ENCODE measurements at places on chromosomes 6 and 20. TPM values are rescaled to one million over a fixed set of nuclear protein-coding genes. Genes with fewer than 3 reads are reported as not detected.
A peak's percentile ranks its signal among the peaks of the same experiment; 100 is the strongest.

- DNase-seq = no peak
- no peak overlapping the region for H3K4me3 ChIP-seq
- H3K36me3 ChIP-seq = no peaks in the 10 kb centered on the region
- H3K27ac ChIP-seq = no peak overlapping the region
Measured at GRCh38 chr20:45300961-45301360, 5.7 kb upstream of the RBPJL start.

MPIG6B gene
- 0.60 TPM for total RNA-seq

MEP1A gene
- 0.09 TPM for total RNA-seq

DNA sequence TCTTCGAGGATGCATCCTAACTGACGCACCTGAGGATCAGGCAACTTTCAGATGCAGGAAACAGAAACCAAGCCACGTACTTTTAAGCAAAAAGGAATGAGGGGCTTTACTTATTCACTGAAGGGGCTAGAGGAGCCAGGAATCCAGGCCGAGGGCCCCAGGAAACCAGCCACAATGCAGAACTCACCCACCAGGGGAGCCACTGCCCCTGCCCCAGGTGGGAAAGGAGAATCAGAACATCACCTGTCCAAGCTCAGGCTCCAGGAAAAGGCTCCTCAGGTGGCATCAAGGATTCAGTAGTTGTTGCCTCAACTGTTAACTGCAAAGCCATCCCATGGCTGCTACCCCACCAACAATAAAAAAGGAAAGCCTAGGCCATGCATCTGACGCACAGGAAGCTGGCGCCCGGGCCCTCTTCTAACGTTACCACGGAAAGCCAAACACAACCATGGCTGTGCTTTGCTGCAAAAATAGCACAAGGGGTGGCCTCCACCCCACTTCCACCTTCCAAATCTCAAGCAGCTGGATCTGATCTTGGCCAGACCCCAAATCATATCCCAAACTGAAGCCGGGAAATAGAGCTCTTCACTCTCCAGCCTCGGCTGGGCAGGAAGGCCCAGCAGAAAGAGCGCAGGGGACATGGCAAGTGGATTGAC lies 121.0 kb downstream of the PREX1 start:
- no peak for DNase-seq
- no peaks in the 10 kb centered on the region for H3K4me1 ChIP-seq
- no peaks in the 10 kb centered on the region for H3K36me3 ChIP-seq
- H3K27me3 ChIP-seq = no peaks in the 10 kb centered on the region
- no peak overlapping the region for H3K4me3 ChIP-seq
- H3K27ac ChIP-seq = no peak overlapping the region

DNA sequence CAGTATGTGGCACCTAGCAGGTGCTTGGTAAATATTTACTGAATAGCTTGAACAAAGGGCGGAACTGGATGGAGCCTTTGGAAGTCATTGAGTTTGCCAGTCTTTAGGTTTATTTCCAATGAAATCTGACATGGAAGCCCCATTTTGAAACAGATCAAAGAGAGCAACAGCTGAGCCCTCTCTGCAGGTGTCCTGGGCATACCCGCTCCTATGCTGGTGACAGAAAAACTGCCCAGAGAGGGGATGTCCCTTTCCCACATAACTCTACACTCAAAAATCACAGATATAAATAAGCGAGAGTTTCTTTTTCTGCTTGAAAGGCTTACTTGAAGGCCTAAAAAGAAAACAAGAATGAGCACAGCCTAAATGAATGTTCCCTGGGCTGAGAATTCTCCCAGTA lies 53.0 kb upstream of the RALY start:
- no peaks in the 10 kb centered on the region for H3K4me1 ChIP-seq
- H3K27me3 ChIP-seq = no peaks in the 10 kb centered on the region
- H3K36me3 ChIP-seq = no peaks in the 10 kb centered on the region

AK9 gene
- total RNA-seq = 10.9 TPM

DNA sequence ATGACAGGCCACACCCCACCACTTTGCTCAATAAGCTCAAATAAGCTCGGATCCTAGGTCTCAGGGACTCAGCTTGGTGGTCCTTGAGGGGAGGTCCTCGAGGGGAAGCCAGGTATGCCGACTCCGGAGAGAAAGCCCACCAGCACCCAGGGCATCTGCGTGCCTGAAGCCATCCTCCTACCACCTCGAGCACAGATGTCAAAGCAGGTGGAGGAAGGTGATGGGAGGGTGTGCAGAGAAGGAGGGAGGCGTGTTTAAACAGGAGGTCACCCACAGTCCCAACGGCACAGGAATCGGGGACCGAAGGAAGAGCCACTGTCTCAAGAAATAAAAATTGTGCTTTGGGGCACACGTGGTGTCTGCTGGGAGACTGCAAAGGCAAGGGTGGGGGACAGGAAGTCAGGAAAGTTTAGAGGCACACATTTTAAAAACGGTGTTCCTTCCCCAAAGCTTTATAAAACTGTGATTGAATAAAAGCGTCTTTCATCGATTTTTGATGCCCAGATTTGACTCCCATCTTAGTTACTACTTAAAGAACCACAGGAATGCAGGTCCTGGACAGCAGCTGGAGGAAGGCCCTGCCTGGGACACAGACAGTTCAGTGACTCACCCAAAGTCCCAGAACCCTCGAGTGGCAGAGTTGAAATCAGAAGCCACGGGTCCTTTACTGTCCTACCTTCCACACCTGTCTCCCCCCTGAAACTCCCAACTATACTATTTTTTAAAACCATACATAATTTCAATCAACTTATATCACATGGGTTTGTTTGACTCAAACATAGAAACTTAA lies 221.0 kb upstream of the PDE10A start:
- peak; percentile 39 for DNase-seq
- H3K27ac ChIP-seq = no peak overlapping the region
- no peaks in the 10 kb centered on the region for H3K27me3 ChIP-seq

PLG gene
- total RNA-seq = 2.4 TPM

- H3K4me3 ChIP-seq = no peak overlapping the region
- no peak for DNase-seq
- H3K27ac ChIP-seq = no peak overlapping the region
- H3K4me1 ChIP-seq = no peaks in the 10 kb centered on the region
- H3K27me3 ChIP-seq = no peaks in the 10 kb centered on the region
Measured at GRCh38 chr6:149761438-149761837, 11.9 kb downstream of the PCMT1 start.

- no peak overlapping the region for H3K27ac ChIP-seq
- H3K4me3 ChIP-seq = no peak overlapping the region
- no peaks in the 10 kb centered on the region for H3K27me3 ChIP-seq
- H3K4me1 ChIP-seq = no peaks in the 10 kb centered on the region
- no peak for DNase-seq
Measured at GRCh38 chr6:52834481-52834880, 6.1 kb downstream of the GSTA5 start.

TRIM40 gene
- total RNA-seq = not detected

GRCh38 chr6:1346558-1347091 lies 34.7 kb downstream of the FOXQ1 start:
- H3K27me3 ChIP-seq = no peaks in the 10 kb centered on the region
- H3K4me1 ChIP-seq = no peaks in the 10 kb centered on the region
- no peak for DNase-seq
- H3K4me3 ChIP-seq = no peak overlapping the region
- no peak overlapping the region for H3K27ac ChIP-seq

GRCh38 chr6:62045502-62045901 lies 240.5 kb downstream of the KHDRBS2 start:
- no peaks in the 10 kb centered on the region for H3K36me3 ChIP-seq
- H3K27me3 ChIP-seq = no peaks in the 10 kb centered on the region
- H3K4me1 ChIP-seq = no peaks in the 10 kb centered on the region
- no peak for DNase-seq
- H3K27ac ChIP-seq = no peak overlapping the region
- no peak overlapping the region for H3K4me3 ChIP-seq

- H3K27ac ChIP-seq = no peak overlapping the region
- H3K27me3 ChIP-seq = no peaks in the 10 kb centered on the region
- H3K4me3 ChIP-seq = no peak overlapping the region
- no peak for DNase-seq
- H3K36me3 ChIP-seq = no peaks in the 10 kb centered on the region
Measured at GRCh38 chr6:103280417-103280816, 1579.3 kb downstream of the HACE1 start.

DNA sequence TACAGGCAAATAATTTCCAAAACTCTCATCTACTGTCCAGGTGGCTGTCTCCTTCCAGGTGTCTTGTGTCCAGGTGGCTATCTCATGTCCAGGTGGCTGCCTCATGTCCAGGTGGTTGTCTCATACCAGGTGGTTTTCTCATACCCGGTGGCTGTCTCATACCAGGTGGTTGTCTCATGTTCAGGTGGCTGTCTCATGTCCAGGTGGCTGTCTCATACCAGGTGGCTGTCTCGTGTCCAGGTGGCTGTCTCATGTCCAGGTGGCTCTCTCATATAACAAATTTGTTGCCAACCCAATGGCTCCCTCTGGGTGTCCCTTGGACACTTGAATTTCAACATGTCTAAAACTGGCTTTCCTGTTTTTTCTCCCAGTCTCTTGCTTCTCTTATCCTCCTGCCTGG lies 14.3 kb upstream of the SLC22A3 start:
- no peak overlapping the region for H3K27ac ChIP-seq
- no peaks in the 10 kb centered on the region for H3K27me3 ChIP-seq
- H3K4me1 ChIP-seq = no peaks in the 10 kb centered on the region
- H3K4me3 ChIP-seq = no peak overlapping the region
- DNase-seq = no peak

DCBLD1 gene
- total RNA-seq = 9.6 TPM

GRCh38 chr6:22690446-22690845 lies 121.1 kb downstream of the HDGFL1 start:
- DNase-seq = no peak
- H3K4me3 ChIP-seq = no peak overlapping the region
- H3K36me3 ChIP-seq = no peaks in the 10 kb centered on the region
- no peaks in the 10 kb centered on the region for H3K4me1 ChIP-seq
- no peaks in the 10 kb centered on the region for H3K27me3 ChIP-seq
- H3K27ac ChIP-seq = no peak overlapping the region

SCAND1 gene
- total RNA-seq = 74.7 TPM

DNA sequence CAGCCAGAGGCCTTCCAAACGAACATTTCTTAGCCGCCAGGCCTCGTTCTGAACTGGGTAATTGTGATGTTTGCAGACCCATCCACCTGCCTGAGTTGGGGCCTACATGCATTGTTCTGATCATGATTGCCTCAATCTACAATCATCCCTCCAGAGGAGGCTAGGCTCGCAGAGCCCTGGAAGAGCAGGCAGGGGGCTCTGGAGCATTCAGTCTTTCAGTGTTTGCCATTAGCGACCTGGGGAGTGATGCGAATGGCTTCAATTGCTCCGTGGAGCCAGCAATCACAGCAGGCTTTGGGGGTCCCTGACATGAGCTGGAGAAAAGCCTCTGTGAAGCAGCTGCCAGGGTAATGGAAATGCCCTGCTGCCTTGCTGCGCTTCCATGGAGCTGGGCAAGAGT lies 22.0 kb downstream of the SNAP25 start:
- H3K4me1 ChIP-seq = no peaks in the 10 kb centered on the region
- no peak overlapping the region for H3K4me3 ChIP-seq
- no peak for DNase-seq
- no peaks in the 10 kb centered on the region for H3K36me3 ChIP-seq
- no peaks in the 10 kb centered on the region for H3K27me3 ChIP-seq
- no peak overlapping the region for H3K27ac ChIP-seq

DNA sequence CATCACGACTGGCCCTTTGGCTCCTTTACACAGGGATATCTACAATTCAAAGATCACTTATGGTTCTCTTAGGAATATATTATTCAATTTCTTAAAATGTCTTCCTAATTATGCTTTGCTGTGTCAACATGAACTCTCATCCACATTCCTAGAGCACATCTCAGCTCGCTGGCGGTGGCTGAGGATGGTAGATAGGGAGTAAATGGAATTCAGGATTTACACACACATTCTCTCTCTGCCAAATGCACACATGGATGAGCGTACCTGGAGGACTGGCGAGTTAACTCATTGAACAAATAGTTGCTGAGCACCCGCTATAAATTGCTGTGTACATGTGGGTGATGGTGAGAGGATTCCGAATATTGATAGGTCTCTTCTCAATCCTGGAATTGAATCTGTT lies 4.8 kb upstream of the MRPS10 start:
- DNase-seq = no peak
- H3K27me3 ChIP-seq = no peaks in the 10 kb centered on the region
- no peaks in the 10 kb centered on the region for H3K36me3 ChIP-seq
- H3K4me1 ChIP-seq = peaks cover 16% of the 10 kb centered on the region
- no peak overlapping the region for H3K4me3 ChIP-seq

GRCh38 chr6:146388736-146389364 lies 154.8 kb upstream of the RAB32 start:
- H3K27ac ChIP-seq = no peak overlapping the region
- H3K36me3 ChIP-seq = no peaks in the 10 kb centered on the region
- no peak for DNase-seq
- H3K4me1 ChIP-seq = no peaks in the 10 kb centered on the region

DNA sequence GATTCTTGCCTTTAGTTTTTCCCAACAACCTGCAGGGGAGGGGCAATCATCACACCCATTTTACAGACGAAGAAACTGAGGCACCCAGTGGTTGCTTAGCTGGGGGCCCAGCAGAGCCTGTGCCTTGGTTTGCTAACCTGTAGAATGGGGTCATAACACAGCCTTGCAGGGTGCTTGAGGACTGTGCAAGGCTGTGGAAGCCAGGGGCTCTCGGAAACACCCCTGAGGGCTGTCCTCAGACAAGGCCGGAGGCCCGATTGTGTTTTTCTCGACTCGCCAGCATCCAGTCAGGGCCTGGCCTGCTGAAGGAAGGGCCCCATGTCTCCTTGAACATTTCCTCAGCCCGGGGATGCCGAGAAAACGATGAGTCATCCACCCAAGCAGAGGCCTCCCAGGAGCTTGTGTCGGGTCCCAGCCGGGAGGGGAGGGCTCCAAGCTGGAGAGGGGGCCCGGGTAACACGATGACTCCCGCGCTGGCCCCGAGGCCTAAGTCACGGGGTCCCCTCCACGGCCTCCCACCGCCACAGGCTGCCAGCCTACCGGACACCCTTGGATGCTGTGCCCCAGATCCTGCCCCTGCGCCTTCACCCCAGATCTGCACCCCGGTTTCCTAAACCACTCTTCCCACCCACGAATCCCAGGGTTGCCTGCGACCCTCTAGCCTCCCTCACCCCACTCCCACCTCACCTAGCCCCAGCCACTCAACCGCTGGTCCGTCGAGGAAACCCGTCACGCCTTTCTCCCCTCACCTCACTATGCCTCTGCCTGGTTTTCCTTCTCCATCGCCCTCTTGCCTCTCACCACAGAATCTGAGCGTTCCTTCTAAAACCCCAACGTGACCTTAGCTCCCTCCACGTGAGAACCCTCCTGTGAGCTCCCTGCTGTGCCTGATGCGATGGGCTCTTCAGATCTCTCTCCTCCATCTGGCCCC lies 10.6 kb downstream of the NOL4L start:
- H3K27me3 ChIP-seq = no peaks in the 10 kb centered on the region
- no peak overlapping the region for H3K4me3 ChIP-seq
- DNase-seq = peak; percentile 52
- no peak overlapping the region for H3K27ac ChIP-seq
- H3K4me1 ChIP-seq = no peaks in the 10 kb centered on the region

All from kidney (tissue), 22 donors.